ENCODE measurements at places on chromosomes 16 and 17. TPM values are rescaled to one million over a fixed set of nuclear protein-coding genes. Genes with fewer than 3 reads are reported as not detected.

KRT24 gene
- not detected for total RNA-seq

ARL6IP1 gene
- 111 TPM for total RNA-seq

CES1 gene
- total RNA-seq: 0.22 TPM

ITGAD gene
- total RNA-seq: not detected

GRCh38 chr16:66290431-66290830 is 76.1 kb upstream of the CDH5 start:
- no peaks in the 10 kb centered on the region for H3K4me1 ChIP-seq
- H3K27ac ChIP-seq: no peak overlapping the region
- no peak for DNase-seq
- no peak overlapping the region for H3K4me3 ChIP-seq
- H3K36me3 ChIP-seq: no peaks in the 10 kb centered on the region

DNA sequence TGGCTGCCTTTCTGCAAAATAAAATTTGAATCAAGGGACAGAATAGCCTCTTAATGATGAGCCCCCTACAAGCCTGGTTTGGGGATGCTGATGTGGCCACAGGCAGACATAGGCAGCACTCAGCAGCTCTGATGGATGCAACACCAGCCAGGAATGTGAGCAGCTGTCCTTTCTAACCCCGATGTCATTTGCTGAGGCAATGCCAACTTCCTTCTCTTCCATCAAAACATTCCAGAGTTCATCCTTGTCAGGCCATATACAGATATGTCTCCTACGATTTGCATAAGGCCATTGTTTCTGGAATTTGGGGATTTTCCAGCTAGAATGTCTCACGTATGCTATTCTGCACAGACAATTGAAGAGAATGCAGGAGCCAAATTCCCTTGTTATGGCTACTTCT is 52.1 kb upstream of the MYOCD start:
- H3K4me3 ChIP-seq: no peak overlapping the region
- H3K4me1 ChIP-seq: no peaks in the 10 kb centered on the region
- no peaks in the 10 kb centered on the region for H3K36me3 ChIP-seq
- no peak overlapping the region for H3K27ac ChIP-seq
- no peak for DNase-seq
- H3K27me3 ChIP-seq: no peaks in the 10 kb centered on the region

DNA sequence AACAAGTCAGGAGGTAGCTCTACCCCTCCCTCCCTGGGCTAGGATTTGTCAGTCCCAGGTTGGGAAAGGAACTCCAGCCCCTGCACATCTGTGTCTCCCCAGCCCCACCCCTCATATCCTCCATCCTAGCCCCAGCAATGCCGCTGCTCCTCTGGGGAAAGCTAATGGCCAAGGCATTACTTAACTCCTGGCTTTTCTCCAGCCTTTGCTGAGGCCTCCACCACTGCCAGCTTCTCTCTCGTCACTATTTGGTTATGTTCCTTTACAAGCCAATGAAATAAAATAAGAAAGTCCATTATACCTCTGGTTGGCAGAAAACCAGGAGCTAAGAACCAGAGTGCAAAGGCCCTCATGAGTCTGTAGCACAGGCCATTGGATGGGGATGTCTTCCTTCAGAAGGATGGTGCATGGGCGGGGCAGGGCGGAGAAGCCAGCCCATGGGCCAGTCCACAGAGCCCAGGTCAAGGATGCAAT is 171.0 kb downstream of the CCDC182 start:
- no peaks in the 10 kb centered on the region for H3K4me1 ChIP-seq
- H3K4me3 ChIP-seq: no peak overlapping the region
- no peaks in the 10 kb centered on the region for H3K27me3 ChIP-seq

- no peak overlapping the region for H3K27ac ChIP-seq
- no peak for DNase-seq
- no peaks in the 10 kb centered on the region for H3K36me3 ChIP-seq
- no peak overlapping the region for H3K4me3 ChIP-seq
- H3K4me1 ChIP-seq: no peaks in the 10 kb centered on the region
Measured at GRCh38 chr16:17798716-17799115, 328.0 kb upstream of the XYLT1 start.

GRCh38 chr16:85248342-85248741 is 136.1 kb upstream of the CIBAR2 start:
- no peak overlapping the region for H3K27ac ChIP-seq
- peaks cover 8% of the 10 kb centered on the region for H3K4me1 ChIP-seq

GRCh38 chr16:89410794-89411309 is 79.5 kb downstream of the ANKRD11 start:
- peaks cover under 1% of the 10 kb centered on the region for H3K36me3 ChIP-seq
- H3K4me1 ChIP-seq: peaks cover 92% of the 10 kb centered on the region
- peak overlapping the region; percentile 69 for H3K27ac ChIP-seq
- no peaks in the 10 kb centered on the region for H3K27me3 ChIP-seq
- no peak overlapping the region for H3K4me3 ChIP-seq

All from CD4-positive, alpha-beta T cell (primary cell).